ENCODE measurements at places on chromosomes 5 and 9.

DNA sequence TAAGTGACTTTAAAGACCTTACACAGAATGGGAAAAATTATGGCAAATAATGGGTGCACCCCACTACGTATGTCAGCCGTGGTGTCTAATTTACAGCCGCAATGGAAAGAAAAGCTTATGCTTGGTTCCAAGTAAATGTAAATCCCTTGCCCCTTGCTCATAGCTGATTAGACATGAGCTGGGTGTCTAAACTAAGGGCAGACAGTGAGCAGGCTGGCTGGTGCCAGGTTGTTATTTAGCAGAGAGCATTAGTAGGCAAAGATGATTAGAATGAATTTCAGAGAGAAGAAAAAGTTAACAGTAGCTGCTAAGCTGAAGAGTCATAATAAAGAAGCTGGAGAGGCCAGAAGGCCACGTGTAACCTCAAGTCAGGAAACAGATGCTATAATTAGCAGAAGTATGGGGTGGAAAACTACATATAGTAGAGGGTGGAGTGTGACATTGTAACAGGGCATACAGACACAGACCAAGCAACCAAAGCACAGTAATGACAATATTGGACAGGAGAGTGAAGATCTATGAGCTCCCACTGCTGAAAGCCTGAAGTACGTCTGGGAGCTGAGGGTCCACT lies 257.7 kb downstream of the MCTP1 start:
- DNase-seq: no peak

DNA sequence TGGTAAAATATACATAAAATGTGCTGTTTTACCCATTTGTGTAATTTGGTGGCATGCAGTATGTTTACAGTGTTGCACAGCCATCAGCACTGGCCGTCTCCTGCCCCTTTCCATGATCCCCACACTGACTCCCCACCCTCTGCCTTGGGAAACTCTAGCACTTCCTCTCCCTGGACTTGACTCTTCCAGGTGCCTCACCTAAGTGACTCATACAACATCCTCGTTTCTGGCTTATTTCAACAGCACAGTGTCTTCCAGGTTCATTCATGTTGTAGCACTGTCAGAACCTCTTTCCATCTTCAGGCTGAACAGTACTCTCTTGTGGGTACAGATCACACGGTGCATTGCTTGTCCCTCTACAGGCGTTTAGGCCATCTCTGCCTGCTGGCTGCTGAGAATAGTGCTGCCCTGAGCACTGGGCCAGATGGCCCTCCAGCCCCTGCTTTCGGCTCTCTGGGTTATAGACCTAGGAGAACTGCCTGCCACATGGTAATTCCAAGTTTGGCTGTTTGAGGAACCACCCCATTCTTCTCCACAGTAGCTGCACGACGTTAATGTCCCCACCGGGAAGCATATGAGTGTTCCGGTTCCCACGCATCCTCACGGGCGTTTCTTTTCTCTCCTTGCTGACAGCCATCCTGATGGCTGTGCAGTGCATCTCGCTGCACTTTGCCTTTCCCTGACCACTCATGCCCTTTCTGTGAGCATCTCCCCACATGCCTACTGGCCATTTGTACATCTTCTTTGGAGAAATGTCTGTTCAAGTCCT lies 211.8 kb downstream of the FANCC start:
- DNase-seq: no peak

DNA sequence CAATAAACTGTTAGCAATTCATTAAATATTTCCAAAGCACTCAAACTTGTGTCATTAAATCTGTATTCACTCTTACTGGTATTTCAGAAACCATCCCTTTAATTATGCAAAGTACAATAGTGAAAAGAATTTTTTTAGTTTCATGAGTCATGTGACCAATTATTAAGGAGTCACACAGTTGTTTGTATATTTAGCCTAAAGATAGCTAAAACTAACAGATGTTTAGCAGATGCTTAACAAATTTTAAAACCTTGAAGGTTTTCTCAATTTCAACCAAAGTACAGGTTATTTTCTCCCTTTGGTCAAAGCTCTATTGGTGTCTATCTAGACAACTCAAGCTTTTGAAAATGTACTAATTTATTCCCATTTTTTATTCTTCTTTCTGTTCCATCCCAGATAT lies 44.1 kb downstream of the PJA2 start:
- DNase-seq: no peak

DNA sequence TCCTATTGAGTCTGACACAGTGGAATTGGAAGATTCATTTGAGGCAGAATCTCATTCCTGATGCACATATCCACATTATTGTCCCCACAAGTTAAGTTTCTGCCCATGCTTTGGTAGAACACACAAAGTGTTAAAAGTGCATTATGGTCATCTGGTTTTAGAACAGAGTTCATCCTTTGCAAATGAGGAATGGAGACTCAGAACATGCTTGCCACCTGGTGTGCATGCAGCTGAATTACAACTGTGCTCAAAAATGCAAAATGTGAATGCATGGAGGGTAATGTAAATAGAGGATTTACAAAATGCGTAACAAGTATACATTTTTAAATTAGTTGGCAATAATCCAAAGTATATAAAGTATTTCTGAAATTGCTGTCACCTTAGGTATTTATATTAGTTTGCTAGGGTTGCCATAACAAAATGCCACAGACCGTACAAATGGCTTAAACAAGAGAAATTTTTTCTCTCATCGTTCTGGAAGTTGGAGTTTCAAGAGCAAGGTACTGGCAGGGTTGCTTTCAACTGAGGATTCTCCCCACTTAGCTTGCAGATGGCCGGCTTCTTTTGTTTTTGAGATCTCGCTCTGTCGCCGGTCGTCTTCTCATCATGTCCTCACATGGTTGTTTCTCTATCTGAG lies 671.1 kb downstream of the TAF11L14 start:
- DNase-seq: peak; percentile 21

GRCh38 chr5:90598293-90598692 lies 39.7 kb downstream of the ADGRV1 start:
- no peak for DNase-seq

DNA sequence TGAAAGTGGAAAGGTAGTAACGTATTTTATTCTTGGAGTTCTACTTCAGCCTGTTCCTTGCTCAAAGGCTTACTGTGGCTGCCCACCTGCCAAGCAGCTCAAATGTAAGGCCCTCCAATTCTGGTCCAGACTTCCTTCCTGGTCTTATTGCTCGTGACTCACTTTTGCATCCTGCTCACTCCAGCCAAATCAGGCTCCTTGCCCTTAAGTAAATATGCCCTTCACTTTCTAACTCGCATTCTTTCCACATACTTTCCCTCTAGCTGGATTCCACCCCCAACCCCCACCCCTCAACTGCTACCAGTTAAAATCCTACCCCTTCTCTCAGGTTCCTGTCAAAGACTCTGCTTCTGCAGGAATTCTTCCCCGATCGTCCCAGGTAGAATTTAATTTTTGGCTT lies 96.6 kb downstream of the GALNT10 start:
- no peak for DNase-seq

DNA sequence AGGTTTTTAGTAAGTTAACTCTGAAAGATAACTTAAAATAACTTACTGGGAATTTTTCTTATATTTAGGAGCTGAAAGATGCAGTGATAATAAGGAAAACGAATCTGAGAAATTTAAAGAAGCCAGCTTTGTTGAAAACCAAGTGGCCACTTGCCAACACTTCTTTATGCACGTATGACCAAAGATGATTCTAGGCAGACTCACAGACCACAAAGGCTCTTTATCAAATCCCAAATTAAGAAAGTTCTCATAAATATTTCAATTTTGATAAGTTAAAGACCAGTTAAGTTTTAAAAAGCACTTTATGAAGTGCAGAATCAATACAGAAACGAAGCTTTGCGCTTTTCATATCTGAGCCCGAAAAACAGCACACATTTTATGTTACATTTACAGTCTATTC lies 1.5 kb downstream of the AFF4 start:
- DNase-seq: peak; percentile 42

GRCh38 chr5:168788107-168788506 lies 208.9 kb upstream of the PANK3 start:
- no peak for DNase-seq
